Calu3 (cell line): ENCODE measurements at places on chromosomes 16 and 17. TPM values are rescaled to one million over a fixed set of nuclear protein-coding genes. Genes with fewer than 3 reads are reported as not detected.

FBXL16 gene
- total RNA-seq = 1.3 and 4.6 TPM in 2 replicates

DNA sequence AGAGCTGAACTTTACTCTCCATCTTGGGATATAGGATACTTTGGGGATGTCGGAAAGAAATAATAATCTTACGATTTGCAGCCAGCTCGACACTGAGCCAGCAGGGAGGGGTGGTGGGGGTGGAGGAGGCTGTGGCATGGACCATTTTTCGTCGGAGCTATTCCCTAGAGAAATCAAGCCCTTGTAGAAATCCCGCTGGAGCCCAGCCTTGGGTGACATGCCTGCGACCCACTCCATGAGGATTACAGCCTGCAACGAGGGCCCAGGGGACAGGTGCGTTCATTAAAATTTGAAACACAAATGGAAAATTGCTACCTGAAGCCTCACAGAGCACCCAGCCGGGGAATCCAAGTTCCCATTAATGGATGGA lies 82.8 kb upstream of the GSE1 start:
- DNase-seq = no peak

DNA sequence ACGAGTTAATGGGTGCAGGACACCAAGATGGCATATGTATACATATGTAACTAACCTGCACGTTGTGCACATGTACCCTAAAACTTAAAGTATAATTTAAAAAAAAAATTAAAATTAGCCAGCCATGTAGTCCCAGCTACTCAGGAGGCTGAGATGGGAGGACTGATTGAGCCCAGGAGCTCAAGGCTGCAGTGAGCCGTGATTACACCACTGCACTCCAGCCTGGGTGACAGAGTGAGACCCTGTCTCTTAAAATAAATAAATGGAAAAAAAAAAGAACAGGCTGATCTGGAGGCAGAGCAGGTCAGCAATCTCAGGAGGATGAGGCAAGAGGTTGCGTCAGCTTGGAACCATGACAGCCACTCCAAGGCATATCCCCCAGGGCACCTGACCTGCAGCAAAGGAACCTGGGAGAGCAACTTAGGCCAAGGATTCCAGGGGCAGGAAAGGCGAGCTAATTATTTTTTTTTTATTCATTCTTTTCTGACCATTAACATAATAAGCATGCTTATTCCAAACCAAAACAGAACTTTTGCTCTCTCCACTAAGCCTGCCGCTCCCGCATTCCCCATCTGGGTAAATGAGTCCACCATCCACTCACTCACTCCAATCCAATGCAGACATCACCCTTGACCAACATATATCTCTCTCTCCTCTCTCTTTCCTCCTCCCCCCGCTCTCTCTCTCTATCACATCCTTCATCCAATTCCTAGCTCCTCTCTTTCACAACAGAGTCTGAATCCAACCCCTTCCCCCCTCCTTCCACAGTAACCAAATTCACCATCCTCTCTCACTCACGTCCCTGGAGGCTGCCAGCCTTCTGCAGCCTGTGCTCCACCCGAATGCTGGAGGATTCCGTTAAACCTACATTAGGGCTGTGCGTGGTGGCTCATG lies 47.7 kb downstream of the TK2 start:
- DNase-seq = no peak

- DNase-seq = no peak
These were observed 623.5 kb downstream of the CDH11 start for GRCh38 chr16:64498363-64498762.

KRTAP2-3 gene
- 9.4 and 18.2 TPM in 2 replicates for total RNA-seq

ZNF385C gene
- 4.0 and 6.3 TPM in 2 replicates for total RNA-seq

GRCh38 chr16:677316-678190 lies 2.1 kb downstream of the RHBDL1 start:
- no peak for DNase-seq

MT1G gene
- total RNA-seq = not detected in 2 replicates

DNA sequence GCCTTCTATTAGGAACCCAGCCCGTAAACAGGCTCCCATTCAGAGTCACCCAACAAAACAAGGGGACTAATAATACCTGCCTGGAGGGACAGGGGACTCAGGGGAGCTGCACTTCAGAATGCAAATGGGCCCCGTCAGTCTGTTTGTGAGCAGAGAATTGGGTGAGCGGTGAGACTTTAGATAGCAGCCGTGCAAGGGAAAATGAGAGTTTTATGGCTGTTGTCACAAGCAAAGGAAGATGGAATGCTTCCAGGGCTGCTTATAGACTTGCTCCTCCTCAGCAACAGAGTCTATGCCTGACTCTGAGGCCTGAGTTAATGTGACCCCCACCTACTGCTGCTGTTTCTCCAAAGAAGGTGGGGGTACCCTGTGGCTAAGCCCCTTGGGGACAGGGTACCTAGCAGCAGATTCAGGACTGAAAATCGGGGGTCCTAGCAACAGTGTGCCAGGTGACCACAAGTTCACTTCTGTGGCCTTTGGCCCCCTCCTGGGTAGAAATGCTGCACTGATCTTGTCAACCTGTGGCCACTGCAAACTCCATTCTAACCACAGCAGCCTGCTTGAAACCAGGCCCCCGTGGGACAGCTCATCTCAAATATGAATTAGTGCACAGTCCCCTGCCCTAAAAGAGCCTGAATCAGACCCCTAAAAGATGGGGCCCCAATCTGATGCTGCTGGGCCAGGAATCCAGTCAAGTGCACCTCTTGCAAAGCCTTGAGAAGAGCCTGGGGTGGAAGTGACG lies 126.4 kb downstream of the C16orf78 start:
- DNase-seq = no peak

SMIM22 gene
- total RNA-seq = 208 and 235 TPM in 2 replicates
